ENCODE measurements at places on chromosomes 16 and 17.
A peak's percentile ranks its signal among the peaks of the same experiment; 100 is the strongest.

DNA sequence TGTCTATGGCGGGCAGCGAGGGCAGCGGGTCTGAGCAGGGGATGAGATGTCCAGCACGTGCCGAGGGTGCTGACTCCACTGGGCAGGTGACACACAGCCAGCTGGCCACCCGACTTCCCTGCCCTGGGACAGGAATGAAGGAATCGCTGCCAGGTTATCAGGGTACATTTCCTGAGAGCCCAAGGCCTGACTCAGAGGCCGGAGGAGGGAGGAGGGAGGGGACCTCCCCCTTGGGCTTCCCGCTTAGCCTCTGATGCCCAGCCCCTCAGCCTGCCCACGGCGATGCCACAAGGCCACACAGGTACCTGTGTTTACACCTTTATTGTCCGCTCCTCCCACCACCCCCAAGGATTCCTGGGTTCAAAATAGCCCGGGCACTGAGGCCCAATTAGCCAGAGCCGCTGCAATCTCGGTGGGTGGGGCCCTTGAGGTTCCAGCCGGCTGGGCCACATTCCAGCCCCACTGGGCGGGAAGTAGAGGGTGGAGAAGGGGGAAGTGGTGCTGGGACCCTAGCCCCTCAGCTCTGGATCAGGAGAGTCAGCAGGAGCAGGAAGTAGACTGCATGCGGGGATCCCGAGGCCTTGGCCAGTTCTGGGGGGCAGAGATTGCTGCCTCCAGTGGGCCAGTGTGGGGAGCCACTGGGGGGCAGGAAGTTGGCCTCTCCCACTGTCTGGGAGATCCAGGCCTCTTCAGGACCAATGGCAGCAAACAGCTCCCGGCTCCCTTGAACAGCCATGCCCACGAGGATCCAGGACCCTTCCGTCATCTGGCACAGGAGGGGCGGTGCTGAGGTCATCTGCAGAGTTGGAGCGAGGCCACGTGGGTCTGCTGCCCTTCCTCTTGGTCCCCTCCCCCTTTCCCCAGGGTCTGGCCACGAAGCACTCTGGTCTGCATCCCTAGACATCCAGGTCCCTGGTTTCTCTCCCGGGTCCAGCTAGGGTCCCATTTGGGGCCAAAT is 3.4 kb upstream of the PRSS8 start:
- H3K4me1 ChIP-seq = peaks cover 14% of the 10 kb centered on the region
- H3K27ac ChIP-seq = no peak overlapping the region
- H3K27me3 ChIP-seq = no peaks in the 10 kb centered on the region
- no peak overlapping the region for H3K4me3 ChIP-seq

DNA sequence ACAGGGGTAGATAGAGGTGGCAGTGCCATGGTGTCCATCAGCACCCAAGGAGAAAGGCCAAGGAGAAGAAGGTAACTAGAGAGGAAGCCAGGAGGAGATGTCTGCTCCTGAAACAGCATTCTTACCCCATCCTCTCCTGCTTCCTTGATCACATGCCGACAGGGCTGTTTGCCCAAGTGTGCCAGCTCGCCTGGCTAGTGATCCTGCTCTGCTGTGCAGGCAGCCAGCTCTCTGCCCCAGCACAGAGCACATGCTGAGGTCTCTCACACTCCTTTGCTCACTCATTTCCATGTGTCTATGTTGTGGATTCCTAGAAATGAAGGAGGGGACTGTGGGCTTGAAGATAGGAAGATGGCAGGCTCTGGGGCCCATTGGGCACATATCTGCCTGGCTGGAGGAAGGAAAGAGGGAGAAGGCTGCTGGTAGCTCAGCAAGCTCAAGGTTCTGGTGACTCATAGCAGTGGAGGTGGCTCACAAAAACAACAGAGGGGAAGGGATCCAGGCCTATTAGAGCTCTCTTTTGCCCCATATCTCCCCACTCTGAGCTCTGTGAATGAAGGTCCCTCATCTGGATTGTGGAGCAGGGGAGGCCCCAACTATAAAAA is 54.3 kb downstream of the NEUROD2 start:
- no peak for DNase-seq
- H3K4me3 ChIP-seq = no peak overlapping the region
- H3K27me3 ChIP-seq = no peaks in the 10 kb centered on the region
- no peaks in the 10 kb centered on the region for H3K36me3 ChIP-seq
- no peaks in the 10 kb centered on the region for H3K4me1 ChIP-seq
- no peak overlapping the region for H3K27ac ChIP-seq

- no peak for DNase-seq
- no peaks in the 10 kb centered on the region for H3K27me3 ChIP-seq
- H3K4me1 ChIP-seq = no peaks in the 10 kb centered on the region
Measured at GRCh38 chr17:78661093-78661770, 84.0 kb upstream of the DNAH17 start.

- no peak overlapping the region for H3K4me3 ChIP-seq
- no peak overlapping the region for H3K27ac ChIP-seq
- H3K27me3 ChIP-seq = no peaks in the 10 kb centered on the region
- H3K4me1 ChIP-seq = no peaks in the 10 kb centered on the region
- H3K36me3 ChIP-seq = no peaks in the 10 kb centered on the region
Measured at GRCh38 chr16:48347980-48348379, 37.2 kb downstream of the SIAH1 start.

- H3K4me1 ChIP-seq = no peaks in the 10 kb centered on the region
- DNase-seq = peak; percentile 87
- no peak overlapping the region for H3K27ac ChIP-seq
- no peak overlapping the region for H3K4me3 ChIP-seq
- no peaks in the 10 kb centered on the region for H3K36me3 ChIP-seq
Measured at GRCh38 chr16:57519796-57520360, 16.5 kb downstream of the CCDC102A start.

DNA sequence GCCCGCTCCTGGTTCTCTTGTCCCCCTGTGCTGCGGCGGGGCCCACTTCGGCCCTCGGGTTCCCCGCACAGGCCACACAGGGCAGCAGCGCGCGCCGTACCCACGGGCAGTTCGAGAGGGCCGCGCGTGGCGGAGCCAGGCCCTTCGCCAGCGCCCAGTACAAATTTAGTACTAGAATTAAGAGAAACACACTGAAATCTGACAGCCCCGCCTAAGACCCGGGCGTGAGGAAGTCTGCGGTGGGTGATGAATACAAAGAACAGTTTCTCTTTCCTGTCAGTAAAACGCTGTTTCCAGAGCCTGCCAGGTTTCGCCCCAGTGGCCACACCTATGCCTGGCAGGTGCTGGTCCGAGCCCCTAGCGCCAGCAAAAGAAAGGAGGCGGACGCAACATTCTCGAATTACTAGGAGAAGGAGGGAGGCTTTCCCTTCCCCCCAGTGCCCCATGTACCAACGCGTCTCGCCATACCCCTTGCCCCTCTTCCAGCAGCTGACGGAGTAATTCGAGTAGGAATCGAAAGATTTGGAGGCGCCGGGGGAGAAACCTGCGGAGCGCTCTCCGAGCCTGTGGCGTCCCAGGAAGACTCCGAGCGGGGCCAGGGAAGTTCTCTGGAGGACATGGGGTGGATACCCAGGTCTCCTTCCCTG is 591 bp upstream of the SLFN5 start:
- peak overlapping the region; percentile 62 for H3K4me3 ChIP-seq
- H3K4me1 ChIP-seq = peaks cover 22% of the 10 kb centered on the region
- DNase-seq = peak; percentile 58
- peak overlapping the region; percentile 90 for H3K27ac ChIP-seq
- H3K36me3 ChIP-seq = no peaks in the 10 kb centered on the region

DNA sequence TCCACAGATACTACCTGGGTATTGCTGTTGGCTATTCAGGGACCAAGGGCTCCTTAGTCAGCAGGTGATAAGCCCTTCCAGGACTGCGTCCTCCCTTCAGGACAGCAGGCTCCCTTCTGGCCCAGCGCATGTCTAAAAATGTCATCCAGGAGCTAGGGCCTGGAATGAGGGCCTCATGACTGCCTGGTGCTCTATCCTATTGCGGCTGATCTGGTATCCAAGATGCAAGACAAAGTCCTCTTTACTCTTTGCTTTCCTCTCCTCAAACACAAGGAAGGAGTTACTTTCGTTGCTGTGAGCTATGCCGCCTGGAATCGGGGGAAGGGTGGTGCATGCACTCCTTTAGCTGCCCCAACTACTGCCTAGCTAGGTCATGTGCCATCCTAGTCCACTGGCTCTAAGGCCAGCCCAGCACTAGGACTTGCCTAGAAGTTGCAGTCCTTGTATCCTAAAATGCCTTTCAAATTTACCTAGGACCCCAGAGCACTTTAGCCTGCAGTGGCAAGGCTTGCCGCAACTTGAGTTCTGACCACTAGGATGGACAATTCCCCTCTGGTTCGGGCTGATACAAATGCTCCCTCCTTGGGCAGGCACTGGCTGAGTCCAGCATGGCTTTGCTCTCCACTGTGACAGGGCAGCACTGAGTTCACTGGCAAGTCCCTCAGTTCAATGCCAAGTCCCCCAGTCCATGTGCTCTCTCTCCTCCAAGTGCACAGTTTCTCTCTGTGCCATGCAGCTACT is 10.1 kb upstream of the TMEM219 start:
- no peak for DNase-seq
- no peak overlapping the region for H3K27ac ChIP-seq
- no peaks in the 10 kb centered on the region for H3K4me1 ChIP-seq
- no peaks in the 10 kb centered on the region for H3K27me3 ChIP-seq
- no peaks in the 10 kb centered on the region for H3K36me3 ChIP-seq

DNA sequence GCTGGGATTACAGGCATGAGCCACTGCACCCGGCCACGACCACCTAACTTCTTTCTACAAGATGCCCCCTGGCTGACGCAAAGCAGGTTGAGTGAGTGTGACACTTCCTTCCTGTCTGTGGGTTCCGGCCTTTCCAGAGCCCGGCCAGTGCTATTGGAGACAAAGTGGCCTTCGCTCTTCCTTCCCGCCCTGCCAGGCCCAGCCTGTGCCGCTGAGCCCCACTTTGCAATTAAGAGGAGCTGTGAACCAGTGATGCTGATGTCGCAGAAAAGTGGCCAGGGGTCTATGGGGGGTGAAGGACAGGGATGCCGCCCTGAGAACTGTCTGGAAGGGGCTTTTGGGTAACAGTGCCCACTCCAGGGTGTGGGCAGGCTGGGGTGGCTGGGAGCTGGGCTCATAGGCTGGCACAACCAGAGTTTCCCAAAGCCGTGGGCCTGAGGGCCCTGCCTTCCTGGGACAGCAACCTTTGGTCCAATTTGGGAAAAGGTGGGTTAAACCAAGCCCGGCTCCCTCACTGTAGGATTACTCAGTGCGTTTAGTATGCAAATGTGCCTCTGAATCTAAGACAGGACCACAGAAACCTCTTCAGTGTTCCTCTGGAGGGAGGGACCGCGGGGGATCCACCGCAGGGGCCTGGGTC is 174.9 kb downstream of the SEC14L1 start:
- no peak overlapping the region for H3K4me3 ChIP-seq
- DNase-seq = no peak
- no peaks in the 10 kb centered on the region for H3K36me3 ChIP-seq
- peaks cover 40% of the 10 kb centered on the region for H3K4me1 ChIP-seq
- H3K27ac ChIP-seq = no peak overlapping the region
- no peaks in the 10 kb centered on the region for H3K27me3 ChIP-seq

- H3K4me1 ChIP-seq = no peaks in the 10 kb centered on the region
- no peak for DNase-seq
- H3K4me3 ChIP-seq = no peak overlapping the region
- no peaks in the 10 kb centered on the region for H3K36me3 ChIP-seq
- no peak overlapping the region for H3K27ac ChIP-seq
- H3K27me3 ChIP-seq = no peaks in the 10 kb centered on the region
Measured at GRCh38 chr17:47792979-47793378, 28.6 kb downstream of the OSBPL7 start.

DNA sequence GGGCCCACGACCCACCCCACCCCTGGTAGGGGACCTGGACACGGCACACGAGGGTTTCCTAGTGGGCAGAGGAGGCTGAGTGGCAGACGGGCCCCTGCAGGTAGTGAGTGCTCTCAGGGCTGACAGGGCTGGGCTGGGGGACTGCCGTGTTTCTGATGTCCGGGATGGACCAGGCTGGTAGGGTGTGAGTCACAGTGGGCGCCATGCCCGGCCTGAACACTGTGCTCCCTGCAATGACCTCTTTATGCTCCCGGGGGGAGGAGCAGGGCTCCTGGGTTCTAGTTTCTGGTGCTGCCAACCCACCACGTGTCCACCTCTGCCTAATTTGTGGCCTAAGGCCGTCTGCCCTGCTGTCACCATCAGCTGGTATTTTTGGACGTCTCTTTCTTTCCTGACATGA is 26.3 kb downstream of the ARHGAP23 start:
- no peaks in the 10 kb centered on the region for H3K27me3 ChIP-seq
- H3K36me3 ChIP-seq = no peaks in the 10 kb centered on the region
- peak overlapping the region; percentile 66 for H3K27ac ChIP-seq
- H3K4me1 ChIP-seq = peaks cover 41% of the 10 kb centered on the region
- DNase-seq = peak; percentile 77
- no peak overlapping the region for H3K4me3 ChIP-seq
